ENCODE measurements at places on chromosomes 5 and 9.

DNA sequence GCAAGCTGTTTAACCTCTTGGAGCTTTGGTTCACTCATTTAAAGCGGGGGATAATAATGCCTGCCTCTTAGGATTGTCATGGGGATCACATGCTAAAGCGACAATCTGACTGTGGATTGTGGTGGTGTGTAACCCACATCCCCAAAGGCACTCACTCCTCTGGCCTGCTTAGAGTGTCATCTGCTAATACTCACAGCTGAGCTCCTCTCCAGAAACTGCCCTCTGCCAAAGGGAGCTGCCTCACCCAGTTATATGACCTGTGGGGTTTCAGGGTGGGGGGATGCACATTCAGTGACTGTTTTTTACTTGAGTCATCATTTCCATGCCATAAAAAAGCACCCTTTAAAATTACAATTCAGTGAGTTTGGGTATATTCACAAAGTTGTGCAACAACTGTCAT, 110.0 kb upstream of the SPOCK1 start:
- DNase-seq, result no peak

GRCh38 chr5:77767301-77767700, 8.8 kb downstream of the TBCA start:
- no peak for DNase-seq

DNA sequence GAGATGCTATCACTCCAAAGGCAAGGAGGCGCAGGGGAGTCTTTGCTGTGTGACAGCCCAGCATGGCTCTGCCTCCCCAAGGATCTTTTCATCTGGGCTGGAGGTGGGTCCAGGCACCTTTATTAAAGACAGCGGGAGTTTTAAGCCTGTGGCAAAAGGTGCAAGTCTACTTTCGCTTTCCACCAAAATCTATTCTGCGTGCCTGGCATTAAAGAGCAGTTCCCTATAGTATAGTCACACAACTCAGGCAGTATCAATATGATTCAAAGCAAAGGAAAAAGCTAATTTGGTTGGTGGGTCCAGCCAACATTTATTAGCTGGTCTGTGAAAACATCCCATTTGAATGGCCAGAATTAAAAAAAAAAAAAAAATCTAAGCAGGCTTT, 398.7 kb downstream of the EBF1 start:
- no peak for DNase-seq

DNA sequence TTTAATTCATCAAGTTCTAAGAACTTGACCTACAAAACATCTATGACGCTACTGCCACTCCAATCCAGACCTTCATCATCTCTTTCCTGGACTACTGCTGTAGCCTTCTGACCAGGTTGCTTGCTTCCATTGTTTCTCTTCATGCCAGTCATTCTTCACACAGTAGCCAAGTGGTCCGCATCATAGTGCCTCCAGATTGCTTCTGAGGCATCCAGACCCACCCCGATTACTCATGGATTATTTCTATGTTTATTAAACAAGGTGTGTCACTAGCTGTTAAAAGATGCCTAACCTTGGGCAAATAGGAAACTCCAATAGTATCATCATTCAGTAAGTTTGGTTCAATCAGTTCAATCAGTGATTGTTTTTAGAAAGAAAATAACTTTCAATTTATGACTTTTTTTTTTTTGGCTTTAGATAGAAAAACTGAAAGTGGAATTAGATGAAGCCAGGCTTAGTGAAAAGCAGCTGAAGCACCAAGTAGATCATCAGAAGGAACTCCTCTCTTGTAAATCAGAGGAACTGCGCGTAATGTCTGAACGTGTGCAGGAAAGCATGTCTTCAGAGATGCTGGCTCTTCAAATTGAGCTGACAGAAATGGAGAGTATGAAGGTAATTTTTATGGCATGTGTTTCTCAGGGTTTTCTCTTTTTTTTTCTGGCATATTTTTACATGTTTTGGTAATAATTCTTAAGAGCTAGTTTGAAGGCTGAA, 9.5 kb downstream of the SPDL1 start:
- no peak for DNase-seq

DNA sequence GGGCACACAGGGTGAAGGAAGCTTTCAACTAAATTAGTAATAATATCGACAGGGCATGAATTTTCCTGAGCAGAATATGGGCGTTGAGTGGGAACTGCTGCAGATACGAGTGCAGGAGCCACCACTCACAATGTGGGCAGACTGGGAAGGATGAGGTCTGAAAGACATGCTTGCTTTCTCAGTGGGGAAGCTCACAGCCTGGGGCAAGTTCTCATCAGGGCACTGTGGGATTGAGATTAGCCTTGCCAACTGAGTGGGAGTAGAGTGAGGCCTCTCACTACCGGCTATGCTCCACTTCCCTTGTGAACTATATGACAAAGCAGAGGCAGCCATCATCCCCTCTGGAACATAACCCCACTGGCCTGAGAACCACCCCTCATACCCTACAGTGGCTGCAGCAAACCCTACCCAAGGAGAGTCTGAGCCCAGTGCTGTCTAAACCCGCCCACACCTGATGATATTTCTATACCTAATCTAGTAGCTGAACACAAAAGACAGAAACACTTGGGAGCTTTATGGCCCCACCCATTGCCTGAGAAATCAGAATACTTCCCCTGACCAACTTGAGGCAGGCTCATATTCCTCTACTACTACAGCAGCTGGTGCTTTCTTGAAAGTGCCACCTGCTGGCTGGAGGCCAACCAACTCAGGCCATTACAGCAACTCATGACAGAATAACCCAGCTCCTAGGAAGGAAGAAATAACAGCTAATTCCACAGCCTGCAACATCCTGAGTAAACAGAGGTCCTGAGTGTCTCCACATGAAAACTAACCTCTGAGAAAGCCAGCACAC, 173.7 kb upstream of the SPEF2 start:
- no peak for DNase-seq

- no peak for DNase-seq
Observed at GRCh38 chr9:89436963-89437625, 60.8 kb downstream of the SEMA4D start.

DNA sequence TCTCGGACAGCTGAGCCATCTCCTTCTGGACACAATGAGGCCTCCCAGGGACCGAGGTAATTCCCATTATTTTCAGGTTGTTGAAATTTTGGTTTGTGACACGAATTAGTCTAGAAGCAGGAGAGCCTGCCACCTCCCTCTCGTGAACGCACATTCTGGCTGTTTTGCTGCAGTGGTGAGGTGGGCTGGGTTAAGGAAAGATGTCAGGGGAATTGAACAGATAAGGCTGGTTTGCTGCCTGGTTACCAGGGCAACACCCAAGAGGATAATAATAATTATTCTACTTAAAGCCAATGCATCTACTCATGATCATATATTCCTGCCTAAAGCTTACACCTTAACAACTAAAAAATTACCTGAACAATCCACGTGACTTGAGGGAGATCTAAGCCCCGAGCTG, 38.1 kb downstream of the DDX31 start:
- DNase-seq, result no peak

DNA sequence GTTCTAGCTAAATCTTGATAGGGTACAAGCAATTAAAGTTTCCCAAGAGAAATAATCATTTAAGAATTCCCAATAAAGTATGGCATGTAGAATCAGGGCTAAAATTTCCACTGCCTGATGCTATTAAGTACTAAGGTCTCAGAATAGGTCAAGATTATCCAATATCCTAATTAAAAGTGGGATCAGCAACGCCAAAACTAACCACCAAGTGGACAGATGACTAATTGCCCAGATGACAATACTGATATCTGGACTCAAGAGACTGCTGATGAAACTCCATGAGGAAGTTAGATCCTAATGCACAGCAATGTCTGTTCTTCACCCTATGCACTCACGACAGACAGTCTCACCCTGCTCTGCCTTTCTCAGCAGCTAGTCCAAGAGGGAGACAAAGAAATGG, 14.3 kb downstream of the DEPDC1B start:
- no peak for DNase-seq

- no peak for DNase-seq
Observed at GRCh38 chr5:136006164-136006563, 22.6 kb upstream of the TGFBI start.

DNA sequence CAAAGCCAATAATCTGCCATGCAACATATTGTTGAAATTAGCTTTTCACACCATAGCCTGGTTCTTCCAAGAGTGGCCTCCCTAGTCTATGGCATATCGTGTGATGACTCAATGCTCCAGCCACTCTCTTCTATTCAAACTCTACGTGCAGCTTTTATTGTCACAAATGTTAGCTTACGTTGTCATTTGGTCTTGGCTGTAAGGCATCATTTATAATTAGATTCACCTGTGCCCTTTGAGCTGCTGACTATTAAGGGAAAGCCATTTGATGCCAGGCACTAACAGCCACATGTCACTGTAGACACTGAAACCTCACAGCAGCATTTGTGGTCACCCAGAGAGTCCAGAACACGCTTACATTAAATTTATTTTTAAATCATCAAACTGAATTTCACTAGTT, 66.8 kb downstream of the APBA1 start:
- no peak for DNase-seq

DNA sequence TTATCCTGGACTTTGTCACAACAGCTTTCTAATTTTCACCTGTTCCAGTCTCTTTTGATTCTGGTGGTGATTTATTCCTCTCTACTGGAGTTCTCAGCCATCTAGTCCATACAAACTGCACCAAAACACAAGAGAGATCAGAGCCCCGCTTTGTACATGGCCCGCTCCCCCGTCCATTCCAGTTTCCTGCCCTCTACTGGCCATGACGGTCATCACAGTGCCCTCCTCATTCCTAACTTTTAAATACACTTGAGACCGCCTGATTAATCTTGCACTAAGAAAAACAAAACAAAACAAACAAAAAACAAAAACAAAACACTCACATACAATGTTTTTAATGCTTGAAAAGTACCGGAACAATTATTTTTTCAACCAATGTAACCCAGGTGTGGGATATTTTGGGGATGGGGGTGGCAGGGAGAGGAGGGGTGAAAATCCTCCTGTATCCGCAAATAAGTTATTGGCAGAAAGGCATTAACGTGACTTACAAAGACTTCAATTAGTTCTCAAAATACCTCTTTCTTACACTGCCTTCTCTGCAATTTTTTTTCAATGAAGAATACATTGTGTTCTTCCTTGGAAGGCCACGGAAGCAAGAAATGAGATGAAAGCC, 84.8 kb upstream of the PAM start:
- peak; percentile 65 for DNase-seq

DNA sequence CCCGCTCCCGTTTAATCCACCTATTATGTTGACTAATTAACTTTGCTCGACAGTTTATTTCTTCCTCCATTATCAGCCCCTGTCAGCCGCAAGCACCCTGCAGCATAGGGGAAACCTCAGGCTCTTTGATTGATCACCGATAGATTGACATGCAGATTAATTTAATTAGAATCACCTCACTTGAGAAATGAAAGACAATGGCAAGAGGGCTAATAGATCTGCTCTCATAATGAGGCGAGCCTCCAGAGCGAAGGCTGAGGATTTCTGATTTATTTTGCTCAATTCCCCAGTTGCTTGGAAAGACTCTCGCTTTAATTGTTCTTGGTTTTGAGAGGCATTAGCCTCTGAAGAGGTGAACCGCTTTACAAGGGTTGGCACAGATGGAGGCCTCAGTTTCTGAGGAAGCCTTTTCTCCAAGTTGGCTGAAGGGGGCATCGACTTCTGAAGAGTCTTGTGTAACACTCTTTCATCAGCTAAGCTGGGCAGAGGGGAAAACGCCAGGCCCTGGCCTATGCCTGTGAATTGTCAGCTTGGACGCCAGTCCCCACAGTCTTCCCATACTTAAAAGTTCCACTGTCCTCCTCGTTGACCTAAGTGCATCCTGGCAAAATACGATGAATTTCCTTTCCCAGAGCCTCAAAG, 275.4 kb downstream of the EBF1 start:
- DNase-seq, result no peak

GRCh38 chr5:113053511-113053995, 77.0 kb downstream of the DCP2 start:
- no peak for DNase-seq

DNA sequence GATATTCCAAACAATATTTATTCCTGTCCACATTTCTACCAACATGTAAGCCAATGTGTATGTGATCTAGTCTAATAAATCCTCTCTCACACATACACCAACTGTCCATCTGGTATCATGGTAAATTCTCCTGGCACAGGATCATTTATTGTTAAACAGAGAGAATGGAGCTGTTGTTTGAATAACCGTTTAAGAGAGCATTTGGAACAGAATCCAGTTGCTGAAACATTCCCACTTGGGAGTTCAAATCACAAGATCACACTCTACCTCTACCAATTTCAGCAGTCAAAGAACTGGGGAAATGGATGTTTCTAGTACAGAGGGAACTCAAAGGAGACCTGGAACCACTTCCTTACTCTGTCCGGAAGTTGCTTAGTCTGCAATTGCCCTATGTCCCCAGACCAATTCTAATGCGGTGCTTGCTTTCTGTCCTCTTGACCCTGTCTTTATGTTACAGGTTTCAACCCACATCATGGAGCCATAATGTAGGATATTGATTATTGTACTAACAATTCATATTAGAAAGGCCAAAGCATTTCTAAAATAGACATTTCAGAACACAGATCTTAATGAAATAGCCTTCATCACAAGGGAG, 488.4 kb downstream of the SEMA5A start:
- no peak for DNase-seq

GRCh38 chr5:9470410-9470809, 75.5 kb downstream of the SEMA5A start:
- DNase-seq, result no peak

DNA sequence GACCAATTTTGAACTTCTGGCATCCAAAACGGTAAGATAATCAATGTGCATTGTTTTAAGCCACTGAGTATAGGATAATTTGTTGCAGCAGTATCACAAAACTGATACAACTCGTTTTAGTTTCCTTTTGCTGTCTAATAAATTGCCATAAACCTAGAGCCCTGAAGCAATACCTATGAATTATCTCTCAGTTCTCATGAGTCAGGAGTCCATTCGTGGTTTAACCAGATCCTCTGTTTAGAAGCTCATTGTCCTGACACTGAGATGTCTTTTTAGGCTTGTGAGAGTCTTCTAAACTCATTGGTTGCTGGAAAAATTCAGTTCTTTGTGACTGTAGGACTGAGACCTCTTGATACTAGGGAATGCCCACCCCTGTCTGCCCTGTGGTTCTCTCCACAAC, 262.9 kb downstream of the SEMA5A start:
- no peak for DNase-seq

- no peak for DNase-seq
Observed at GRCh38 chr5:4216142-4216541, 620.5 kb downstream of the IRX1 start.

- no peak for DNase-seq
Observed at GRCh38 chr5:21184581-21184980, 1196.6 kb upstream of the CDH18 start.

DNA sequence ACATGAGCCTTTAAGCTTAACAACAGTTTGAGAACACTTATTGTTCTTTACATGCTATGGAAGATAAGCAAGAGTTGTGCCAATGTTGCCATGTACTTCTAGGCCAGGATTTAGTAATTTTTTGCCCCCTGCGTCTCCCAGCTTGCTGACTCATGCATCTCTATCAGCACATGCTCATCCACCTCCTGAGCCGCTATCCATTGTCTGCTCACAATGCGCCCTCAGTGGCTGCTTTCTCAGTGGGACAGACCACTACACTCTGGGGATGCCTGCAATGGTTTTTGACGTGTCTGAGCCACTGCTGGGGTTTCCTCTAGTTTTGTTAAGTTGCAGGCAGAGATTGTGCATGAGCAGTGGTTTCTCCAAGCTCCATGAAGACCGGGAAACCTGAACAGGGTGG, 50.9 kb upstream of the PHF2 start:
- no peak for DNase-seq

- DNase-seq, result no peak
Observed at GRCh38 chr9:3875361-3876132, 349.7 kb upstream of the RFX3 start.

GRCh38 chr5:139552893-139553575, 8.1 kb upstream of the UBE2D2 start:
- DNase-seq, result no peak

Data from HEK293T (cell line).